ENCODE measurements at places on chromosomes 6 and 20. TPM values are rescaled to one million over a fixed set of nuclear protein-coding genes. Genes with fewer than 3 reads are reported as not detected.
A peak's percentile ranks its signal among the peaks of the same experiment; 100 is the strongest.

DNA sequence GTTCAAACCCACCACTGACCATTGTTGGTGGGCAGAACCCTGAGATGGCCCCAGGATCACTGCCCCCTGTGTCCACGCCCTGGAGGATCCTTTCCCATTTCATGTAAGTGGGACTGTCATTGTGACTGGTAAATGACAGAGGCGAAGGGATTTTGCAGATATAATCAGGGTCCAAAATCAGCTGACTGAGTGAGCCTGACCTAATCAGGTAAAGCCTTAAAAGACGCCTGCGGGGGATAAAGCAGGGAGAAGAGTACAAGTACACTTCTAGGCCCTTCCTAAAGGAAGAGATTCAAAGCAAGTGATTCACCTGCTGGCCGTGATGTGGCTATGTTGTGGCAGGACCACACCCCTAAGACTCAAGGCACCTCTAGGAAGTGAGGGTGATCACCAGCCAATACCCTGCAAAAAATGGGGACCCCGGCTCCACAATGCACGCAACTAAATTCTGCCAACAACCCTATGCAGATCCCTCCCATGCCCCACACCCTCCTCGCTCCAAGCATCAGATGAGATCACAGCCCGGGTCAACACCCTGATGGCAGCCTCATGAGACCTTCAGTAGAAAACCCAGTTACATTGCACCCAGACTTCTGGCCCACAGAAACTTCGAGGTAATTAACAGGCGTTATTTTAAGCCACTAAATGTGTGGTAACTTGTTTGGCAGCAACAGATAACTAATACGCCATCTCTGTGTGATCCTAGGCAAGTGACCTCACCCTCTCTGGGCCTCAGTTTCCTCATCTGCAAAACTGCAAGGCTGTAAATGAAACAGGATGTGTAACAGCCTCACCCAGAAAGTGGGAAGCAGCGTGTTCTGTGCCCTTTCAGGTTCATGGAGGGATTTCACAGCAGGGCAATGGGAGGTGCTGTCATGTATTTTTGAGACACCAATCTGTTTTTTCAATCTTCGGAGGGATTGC is 11.3 kb downstream of the PREX1 start:
- peaks cover 11% of the 10 kb centered on the region for H3K36me3 ChIP-seq
- DNase-seq: no peak
- H3K4me3 ChIP-seq: no peak overlapping the region
- H3K27me3 ChIP-seq: no peaks in the 10 kb centered on the region

- no peaks in the 10 kb centered on the region for H3K27me3 ChIP-seq
- H3K27ac ChIP-seq: no peak overlapping the region
These were observed 10.8 kb downstream of the HECA start for GRCh38 chr6:139145661-139146060.

GRCh38 chr6:168545428-168545827 is 104.4 kb downstream of the SMOC2 start:
- peaks cover 2% of the 10 kb centered on the region for H3K27me3 ChIP-seq
- peaks cover 17% of the 10 kb centered on the region for H3K4me1 ChIP-seq
- no peak overlapping the region for H3K4me3 ChIP-seq
- H3K27ac ChIP-seq: peak overlapping the region; percentile 29

The FAXC gene
- polyA plus RNA-seq: 2.5 TPM

The STK4 gene
- 9.1 TPM for polyA plus RNA-seq

The CCN2 gene
- 31.0 TPM for polyA plus RNA-seq
